ENCODE measurements at places on chromosomes 1 and 21. TPM values are rescaled to one million over a fixed set of nuclear protein-coding genes. Genes with fewer than 3 reads are reported as not detected.
A peak's percentile ranks its signal among the peaks of the same experiment; 100 is the strongest.

DNA sequence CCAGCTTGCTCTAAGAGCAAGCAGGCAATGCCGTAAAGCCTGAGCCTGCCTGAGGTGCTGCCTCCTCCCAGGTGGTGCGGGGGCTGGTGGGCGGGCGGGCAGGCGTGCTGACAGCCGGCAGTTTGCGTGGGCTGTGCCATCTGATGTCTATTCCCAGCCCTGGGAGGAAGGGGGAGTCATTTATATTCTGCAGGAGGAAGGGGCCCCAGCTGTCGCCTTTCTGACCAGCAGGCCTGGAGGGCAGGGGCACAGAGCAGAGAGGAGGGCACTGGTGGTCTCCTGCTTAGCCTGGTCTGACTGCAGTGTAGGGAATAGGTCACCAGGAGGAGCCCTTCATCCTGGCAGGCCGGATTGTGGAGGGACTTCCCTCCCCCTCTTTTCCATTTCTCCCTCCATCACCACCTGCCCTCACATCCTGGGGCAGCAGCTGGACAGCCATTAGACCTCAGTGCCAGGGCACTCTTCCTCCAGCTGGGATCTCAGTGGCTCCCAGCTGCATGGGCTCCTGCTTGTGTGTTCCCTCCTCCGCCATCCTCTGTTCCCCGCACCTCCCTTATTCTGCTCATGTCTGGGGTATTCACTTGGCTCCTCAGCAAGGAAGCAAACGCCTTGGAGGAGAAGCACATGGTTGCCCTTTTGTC, 4.4 kb downstream of the CYB561D1 start:
- H3K4me1 ChIP-seq = peaks cover 61% of the 10 kb centered on the region
- no peak overlapping the region for H3K27ac ChIP-seq
- no peaks in the 10 kb centered on the region for H3K27me3 ChIP-seq
- DNase-seq = no peak

DNA sequence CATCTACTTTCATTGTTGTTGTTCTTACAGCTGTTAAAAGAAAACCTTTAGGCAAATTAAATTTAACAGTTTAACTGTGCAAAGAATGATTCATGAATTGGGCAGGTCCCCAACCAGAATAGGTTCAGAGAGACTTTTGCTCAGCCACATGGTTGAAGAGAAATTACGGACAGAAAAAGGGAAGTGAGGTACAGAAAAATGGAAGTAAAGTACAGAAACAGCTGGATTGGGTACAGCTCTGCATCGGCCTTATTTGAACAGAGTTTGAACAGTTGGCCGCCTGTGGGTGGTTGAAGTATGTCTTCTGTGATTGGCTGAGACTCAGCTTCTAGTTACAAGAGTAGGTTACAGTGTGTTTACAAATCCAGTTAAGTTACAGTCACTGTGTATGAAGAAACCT, 210.1 kb downstream of the FGGY start:
- no peak overlapping the region for H3K4me3 ChIP-seq
- peak overlapping the region; percentile 28 for H3K27ac ChIP-seq
- no peaks in the 10 kb centered on the region for H3K27me3 ChIP-seq
- no peaks in the 10 kb centered on the region for H3K4me1 ChIP-seq
- peak; percentile 61 for DNase-seq

Gene ISG20L2
- 22.6 TPM for total RNA-seq

Gene MYBPH
- total RNA-seq = not detected

Gene OR2L13
- total RNA-seq = not detected

All from lower lobe of right lung (tissue), 2 donors.